ENCODE measurements at places on chromosomes 3 and 15.

DNA sequence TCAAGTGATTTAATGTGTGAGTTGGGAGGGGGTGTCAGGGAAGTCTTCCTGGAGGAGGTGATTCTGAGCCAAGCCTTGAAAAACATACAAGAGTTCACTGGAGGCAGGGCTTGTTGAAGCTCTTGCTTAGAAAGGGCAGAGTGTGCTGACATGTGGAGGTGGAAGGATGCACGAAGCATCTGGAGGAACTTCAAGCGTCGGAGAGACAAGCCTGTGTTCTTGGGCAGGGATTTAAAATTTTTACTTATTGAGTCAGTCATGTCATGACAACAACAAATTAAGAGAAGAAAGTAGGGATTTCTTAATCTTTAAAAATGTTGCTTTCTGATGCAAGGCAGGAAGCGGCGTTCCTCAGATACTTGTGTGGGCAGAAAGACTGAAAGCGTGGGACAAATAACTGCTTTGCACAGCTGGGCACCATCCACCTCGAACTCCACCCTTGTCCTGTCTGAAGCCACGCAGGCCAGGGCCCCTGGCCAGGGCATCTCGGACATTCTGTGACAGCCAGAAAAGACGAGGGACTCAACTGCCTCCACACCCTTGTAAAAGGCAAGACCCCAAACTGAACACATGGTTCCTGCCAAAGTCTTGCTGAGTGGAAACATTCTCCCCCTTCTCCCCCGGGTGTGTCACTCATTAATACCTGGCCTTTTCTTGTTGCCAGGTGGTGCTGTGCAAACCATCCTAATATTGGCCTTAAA lies 6.9 kb upstream of the IL16 start:
- no peak for DNase-seq

DNA sequence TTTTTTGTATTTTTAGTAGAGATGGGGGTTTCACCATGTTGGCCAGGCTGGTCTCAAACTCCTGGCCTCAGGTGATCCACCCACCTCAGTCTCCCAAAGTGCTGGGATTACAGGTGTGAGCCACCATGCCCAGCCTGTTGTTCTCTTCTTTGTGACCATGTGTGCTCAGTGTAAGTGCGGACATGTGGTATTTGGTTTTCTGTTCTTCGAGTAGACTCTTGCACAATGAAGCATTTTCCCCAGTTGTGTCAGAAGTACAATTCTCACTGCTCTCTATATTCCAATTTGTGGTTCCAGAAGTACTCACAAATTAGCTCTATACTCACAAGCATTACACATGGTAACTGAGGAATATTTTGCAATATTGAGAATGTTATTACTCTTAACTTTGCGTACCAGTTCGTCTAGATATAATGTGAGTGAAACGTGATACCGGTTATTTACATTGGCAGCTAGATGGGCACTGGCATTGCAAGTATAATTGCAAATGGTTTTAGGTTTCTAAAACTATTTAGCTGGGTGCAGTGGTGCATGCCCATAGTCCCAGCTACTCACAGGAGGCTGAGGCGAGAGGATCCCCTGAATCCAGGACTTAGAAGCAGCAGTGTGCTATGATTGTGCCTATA lies 34.2 kb upstream of the MTMR14 start:
- peak; percentile 12 for DNase-seq

DNA sequence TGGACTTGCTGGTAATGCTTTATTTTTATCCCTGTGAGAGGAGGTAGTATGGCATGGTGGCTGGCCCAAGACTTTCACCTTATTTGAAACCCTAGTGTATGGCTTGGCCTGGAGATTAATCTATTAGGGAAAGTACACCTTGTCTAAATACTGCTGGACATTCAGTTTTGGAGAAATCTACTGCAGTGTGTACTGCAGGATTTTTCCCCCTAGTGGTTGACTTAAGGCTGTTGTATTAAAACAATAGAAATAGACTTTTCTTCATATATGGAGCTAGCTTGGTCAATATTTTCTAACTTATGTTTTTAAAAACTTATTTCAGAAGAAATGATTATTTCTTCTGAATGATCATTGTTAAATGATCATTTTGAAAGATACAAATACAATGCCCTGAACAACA lies 13.9 kb upstream of the SLITRK3 start:
- DNase-seq, result no peak

DNA sequence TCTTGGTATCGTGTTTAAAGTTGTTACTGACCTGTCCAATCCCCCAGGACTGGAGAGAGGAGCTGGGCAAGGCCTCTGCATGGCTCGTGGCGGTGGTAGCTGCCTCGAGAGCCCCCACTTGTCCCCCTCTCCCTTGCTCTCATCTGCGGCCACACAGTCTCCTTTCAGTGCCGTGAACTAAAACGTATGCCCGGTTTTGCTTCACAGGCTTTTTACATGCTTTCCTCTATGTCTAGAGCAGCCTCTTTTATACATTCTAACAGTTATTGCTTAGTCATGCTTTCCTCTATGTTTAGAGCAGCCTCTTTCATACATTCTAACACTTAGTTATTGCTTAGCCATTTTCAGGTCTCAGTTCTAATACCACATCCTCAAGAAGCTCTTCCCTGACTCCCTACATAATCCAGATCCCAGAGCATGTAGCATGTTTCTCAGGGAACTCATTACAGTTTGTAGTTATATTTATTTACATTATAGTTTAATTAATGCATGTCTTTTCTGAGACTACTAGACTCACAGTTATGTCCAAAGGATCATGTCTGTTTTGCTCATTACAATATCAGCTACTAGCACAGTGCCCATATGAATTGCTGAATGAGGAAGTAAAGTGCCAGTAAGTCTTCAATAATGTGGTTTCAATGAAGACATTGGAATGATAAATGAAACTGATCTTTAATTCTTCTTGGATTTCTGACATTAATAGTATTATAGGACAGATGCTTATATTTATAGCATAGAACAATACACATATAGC lies 66.5 kb upstream of the TBL1XR1 start:
- no peak for DNase-seq

GRCh38 chr15:40344217-40344616 lies 3.5 kb upstream of the CCDC9B start:
- DNase-seq, result no peak

- no peak for DNase-seq
Observed at GRCh38 chr15:25671132-25671531, 192.0 kb downstream of the ATP10A start.

Data from NCI-H2171 treated with DMSO at 0.1 percent for 48 hours (cell line).